Stimulated activated CD8-positive, alpha-beta memory T cell treated with anti-CD3 and anti-CD28 coated beads, Interleukin-2, amount 100 ng/mL, for 1 hour (primary cell): ENCODE measurements at places on chromosomes 12 and 14.

GRCh38 chr14:56036353-56036752, 81.9 kb upstream of the PELI2 start:
- no peak for DNase-seq

DNA sequence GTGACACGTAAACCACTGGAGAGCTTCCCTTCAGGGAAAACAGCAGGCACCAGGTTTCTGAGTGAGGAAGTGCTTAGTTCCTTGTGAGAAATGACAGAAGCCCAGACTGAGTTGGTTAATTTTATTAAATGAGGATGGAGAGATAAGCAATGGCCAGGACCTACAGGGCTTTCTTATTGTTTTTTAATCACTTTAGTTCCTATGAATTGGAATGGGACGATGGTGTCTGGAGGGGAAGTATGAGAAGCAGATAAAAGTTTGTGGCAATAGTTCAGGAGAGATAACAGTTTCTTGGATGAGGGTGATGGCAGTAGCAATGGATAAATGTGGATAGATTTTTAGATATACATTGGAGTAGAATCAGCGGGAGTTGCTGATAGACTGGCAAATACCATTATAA, 86.5 kb upstream of the PTPRR start:
- DNase-seq: no peak

GRCh38 chr12:47722136-47722834, 3.0 kb downstream of the ENDOU start:
- no peak for DNase-seq

GRCh38 chr12:108646600-108647579, 13.2 kb upstream of the SELPLG start:
- no peak for DNase-seq

DNA sequence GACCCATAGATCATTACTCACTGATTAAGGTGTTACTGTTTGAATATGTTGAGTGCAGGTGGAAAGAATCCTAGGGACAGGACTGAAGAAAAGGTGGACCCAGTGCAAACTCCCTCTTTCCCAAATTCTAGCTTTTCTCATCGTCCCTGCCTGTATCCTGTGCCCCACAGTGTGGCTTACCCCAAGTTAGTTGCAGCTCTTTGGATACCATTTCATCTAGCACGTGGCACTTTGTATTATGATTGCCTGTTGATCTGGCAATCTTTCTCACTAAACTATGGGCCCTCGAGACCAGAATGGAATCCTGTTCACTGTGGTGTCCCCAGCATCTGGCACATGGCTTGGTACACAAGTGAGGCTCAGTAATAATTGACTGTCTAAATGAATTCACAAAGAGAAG, 66.5 kb downstream of the ELK3 start:
- no peak for DNase-seq
